Iris pigment epithelial cell (primary cell): ENCODE measurements at places on chromosomes 6 and 20.

- no peak for DNase-seq
Observed at GRCh38 chr6:41413250-41413649, 77.8 kb downstream of the NCR2 start.

DNA sequence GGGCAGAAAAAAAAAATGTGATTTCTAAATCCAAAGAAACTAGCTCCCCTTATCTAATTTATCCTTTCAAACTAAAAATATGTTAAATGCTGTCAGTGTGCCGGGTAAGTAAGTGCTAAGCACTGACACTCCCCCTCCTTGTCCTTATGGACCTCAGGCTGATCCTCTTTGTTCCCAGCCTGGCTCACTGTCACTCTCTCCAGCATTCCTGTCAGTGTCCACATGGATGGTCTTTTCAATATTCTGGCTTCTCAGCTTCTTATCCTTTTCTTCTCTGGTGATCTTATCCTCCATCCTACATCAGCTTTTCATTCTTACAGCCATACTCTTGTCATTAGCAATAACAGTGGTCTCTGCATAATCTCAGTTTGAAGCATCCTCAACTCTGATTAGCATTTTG lies 55.0 kb downstream of the BCKDHB start:
- no peak for DNase-seq

GRCh38 chr6:162976141-162976540 lies 248.4 kb downstream of the PACRG start:
- DNase-seq, result no peak

- DNase-seq, result no peak
Observed at GRCh38 chr6:113888956-113889630, 31.9 kb downstream of the MARCKS start.

GRCh38 chr20:46599227-46599987 lies 49.0 kb upstream of the OCSTAMP start:
- no peak for DNase-seq

GRCh38 chr6:167475947-167476346 lies 151.1 kb downstream of the TTLL2 start:
- no peak for DNase-seq

GRCh38 chr6:130931683-130932082 lies 104.5 kb downstream of the SMLR1 start:
- no peak for DNase-seq

DNA sequence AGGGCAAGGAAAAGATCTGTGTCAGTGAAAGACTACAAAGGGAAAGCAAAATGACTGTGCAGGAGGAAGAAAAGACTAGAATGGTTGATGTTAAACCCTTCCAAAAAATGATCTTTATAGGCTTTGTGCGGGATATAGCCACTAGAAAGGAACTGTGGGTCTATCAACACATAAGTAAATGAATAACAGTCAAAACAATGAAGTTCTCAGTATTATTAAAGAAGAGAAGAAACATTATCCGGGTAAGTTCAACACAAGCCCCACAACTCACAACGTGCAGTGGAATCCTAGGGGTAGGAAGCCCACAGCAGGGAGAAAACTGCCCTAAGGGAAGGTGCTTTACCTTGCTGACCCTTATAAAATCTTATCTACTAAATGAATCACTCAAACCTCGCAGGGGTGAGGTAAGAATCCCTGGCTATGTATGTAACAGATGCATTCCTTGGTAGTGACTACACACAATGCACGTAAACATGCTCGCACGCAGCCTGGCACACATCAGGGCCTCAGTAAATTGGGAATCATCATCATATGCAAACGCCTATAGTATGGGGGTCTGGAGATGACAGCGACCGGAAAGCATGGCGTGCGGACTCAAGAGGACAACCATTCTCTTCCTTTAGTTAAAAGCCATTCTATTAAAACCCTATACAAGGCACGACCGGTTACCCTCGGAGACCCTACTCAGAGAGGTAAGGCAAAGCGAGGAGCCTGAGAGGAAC lies 11.3 kb downstream of the TFAP2A start:
- DNase-seq, result peak; percentile 90

GRCh38 chr6:44203955-44204354 lies 12.8 kb upstream of the MYMX start:
- no peak for DNase-seq

GRCh38 chr6:70171236-70171635 lies 131.6 kb downstream of the COL9A1 start:
- no peak for DNase-seq

- DNase-seq, result no peak
Observed at GRCh38 chr20:20821484-20822260, 109.2 kb upstream of the RALGAPA2 start.

GRCh38 chr20:50750145-50750671 lies 18.8 kb downstream of the PARD6B start:
- DNase-seq, result no peak

DNA sequence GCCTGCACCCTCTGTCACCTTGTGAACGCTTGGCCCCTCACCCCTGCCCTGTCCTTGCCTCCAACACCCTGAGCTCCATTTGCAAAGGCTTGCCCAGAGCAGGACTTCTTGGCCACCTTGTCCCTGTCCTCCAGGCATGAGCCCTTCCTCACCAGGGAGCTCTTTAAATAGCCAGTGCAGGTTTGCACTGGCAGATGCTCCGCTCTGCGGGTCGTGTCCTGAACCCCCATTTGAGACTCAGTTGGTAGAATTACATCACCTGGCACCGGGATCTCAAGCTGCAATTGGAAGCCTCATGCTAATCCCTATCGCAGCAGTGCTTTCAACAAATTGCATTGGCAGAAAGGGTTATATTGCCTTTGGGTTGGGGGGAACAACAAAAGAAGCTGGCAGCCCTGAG lies 85.9 kb downstream of the TRMT6 start:
- no peak for DNase-seq

DNA sequence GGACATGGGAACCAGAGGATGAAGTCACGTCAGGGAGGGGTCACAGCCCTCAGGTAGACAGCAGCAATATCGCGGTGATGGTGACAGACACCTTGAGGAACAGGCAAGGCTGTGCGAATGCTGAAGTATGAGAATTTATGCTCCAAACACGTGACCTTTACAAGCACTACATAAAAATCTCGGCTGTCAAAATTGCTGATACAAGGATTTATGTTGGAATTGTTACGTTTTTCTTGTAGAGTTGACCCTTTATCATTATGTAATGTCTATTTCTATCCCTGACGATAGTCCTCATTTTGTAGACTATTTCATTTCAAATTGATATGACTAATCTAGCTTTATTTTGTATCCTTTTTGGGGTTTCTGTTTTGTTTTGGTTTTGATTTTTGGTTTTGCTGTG lies 311.1 kb downstream of the C6orf118 start:
- DNase-seq, result no peak

DNA sequence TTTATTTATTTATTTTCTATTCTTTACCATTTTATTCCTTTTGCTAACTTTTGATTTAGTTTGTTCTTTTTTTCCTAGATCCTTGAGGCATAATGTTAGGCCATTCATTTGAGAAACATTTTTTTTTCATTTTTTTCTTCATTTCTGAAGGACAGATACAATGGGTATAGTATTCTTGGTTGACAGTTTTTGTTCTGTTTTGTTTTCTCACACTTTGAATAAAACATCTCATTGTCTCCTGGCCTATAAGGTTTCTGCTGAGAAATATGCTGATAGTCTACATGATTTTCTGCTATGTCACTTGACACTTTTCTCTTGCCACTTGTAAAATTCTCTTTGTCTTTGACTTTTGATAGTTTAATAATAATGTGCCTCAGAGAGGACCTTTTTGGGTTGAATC lies 294.6 kb upstream of the EPHA7 start:
- no peak for DNase-seq

- peak; percentile 69 for DNase-seq
Observed at GRCh38 chr6:105170059-105170458, 9.8 kb downstream of the POPDC3 start.

DNA sequence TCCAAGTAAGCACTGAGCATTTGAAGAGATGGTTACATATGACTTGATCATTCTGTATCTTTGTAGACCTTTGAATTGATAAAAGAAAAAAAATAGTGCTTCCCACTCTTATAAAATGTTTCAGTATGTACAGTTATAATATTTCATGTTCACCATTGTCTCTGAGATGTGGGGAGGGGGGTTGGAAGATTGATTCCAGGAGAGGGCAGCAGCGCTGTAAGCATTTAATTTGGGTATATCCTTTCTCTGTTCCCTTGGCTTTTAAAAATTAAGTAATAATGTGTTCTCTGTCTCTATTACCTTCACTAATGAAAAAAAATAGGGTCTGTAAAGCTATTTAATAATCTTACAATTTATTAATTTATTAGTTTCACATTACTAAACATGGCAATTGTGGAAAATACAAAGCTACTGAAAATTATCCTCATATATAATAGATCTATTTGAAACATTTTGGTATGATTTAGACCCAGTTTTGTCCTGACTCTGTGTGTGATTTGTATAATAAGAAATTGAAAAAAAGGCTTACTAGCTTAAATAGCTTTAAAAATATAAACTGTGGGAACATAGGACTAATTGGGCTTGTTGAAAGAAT lies 341.2 kb downstream of the CDKAL1 start:
- DNase-seq, result peak; percentile 68

DNA sequence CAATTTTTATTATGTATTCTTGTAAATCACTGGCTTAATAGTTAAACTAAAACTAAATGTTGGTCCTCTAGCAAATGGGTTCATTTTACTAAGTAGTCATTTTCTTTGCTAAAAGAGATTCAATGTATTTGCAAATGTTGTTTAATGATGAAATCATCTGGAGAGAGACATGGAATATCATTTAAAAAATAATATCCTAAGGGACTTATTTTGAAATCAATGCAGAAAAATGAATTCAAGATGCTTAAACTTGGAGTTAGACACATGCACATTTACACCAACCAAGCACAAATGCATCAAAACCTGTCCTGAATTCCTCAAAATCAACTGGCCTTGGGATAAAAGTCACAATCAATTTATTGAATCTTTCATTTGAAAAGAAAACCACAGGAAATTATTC lies 165.0 kb upstream of the RNF217 start:
- no peak for DNase-seq

DNA sequence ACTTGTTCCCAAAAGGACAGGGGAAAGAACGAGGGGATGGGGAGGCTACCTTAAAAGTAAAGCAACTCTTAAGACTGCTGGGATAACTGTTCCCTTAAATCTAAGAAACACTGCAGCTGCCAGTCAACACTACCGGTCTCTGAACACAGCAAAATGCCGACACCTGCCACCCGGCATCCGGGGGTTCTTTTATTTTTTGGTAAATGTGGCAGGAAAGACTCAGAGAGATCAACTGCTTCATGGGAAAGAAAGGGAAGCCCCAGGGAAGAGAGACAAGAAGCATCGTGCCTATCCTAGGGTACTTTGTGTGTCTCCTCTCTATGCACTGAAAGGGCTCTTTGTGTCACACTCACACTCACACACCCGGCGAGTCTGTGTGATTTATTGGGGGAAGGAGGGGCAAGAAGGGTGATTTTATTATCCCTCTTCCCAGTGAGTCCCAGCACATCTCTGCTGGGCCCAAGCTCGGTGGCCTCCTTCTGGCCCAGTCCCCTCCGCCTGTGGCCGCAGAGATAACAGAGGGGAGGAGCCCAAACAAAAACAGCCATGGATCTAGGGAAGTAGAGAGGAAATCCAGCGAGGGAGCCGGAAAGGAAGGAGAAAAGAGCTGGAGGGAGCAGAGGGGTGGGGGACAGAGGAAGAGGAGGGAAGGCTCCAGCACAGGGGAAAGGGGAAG lies 1.4 kb downstream of the FYN start:
- DNase-seq, result peak; percentile 24

DNA sequence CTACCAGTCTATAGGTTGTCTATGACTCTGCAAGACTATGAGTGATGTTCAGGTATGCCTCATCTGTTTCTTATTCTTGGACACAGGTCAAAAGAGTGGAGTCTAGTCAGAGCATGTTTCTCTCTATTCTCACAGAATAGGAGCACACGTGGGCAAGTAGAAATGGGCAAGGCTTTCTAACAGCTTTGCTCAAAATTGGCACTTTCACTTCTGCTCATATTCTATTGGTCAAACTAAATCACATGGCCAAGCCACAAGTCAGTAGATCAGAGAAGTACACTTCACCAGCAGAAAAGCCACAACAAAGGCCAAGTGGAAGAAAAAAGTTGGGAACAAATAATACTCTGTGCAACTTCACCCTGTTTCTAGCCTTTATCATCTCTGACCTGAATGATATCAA lies 354.5 kb upstream of the SYNCRIP start:
- DNase-seq, result no peak

DNA sequence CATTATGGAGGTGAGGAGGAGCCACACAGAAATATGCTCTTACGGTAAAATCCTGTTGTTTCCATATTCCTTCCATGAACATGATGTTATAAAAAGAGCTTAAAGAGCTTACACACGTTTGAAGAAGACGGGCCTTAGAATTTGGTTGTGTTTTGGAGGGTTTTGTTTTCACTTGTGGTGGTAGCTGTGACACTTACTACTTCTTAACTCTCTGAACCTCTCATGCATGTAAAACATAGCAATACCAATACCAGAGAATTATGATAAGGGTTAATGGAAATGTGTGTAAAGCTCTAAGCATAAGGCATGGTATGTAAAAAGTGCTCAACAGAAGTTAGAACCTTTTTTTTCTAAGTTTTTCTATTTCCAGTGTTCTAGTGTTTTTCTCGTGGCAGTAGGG lies 256.1 kb upstream of the KCNQ5 start:
- no peak for DNase-seq

GRCh38 chr6:16904957-16905356 lies 143.7 kb upstream of the ATXN1 start:
- DNase-seq, result no peak

GRCh38 chr6:68967549-68968300 lies 332.6 kb downstream of the ADGRB3 start:
- peak; percentile 25 for DNase-seq

- DNase-seq, result peak; percentile 28
Observed at GRCh38 chr20:39775110-39775509, 813.0 kb downstream of the DHX35 start.

DNA sequence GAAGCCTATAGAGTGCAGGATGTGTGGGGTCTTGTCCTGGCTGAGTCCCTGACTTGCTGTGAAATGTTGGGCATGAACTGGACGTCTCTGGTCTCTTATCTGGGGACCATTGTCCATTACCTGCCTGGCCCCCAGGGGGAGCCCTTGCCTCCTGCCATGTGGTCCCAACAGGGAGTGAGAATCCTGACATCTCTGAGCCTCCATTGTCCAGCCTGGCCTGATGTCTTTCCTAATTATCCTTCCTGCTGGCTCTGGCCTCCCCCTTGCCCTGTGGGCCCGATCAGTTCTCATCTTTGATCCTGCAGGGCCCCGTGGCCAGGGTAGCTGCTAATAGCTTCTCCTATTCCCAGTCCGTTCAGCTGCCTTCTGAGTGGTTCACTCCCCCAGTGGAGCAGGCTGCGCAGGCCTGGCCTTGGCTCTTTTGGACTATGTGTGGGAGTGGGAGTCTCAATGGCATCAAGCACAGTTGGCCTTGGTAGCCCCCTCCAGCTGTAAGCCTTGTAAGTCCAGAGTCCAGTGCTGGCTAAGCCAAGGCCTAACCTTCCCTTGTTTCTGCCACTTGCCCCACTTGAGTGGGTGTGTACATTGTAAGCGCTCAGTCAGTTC lies 77.9 kb upstream of the RALY start:
- DNase-seq, result no peak
